Gastroesophageal sphincter (tissue), 4 donors: ENCODE measurements at places on chromosomes 2 and 18. TPM values are rescaled to one million over a fixed set of nuclear protein-coding genes. Genes with fewer than 3 reads are reported as not detected.

GKN2 gene
- not detected for total RNA-seq

PDCD1 gene
- not detected for total RNA-seq

SNRNP200 gene
- 63.4 TPM for total RNA-seq

FAM161A gene
- 2.3 TPM for total RNA-seq

PTPN4 gene
- 15.6 TPM for total RNA-seq

BIN1 gene
- total RNA-seq: 36.1 TPM

LIMS3 gene
- 5.4 TPM for total RNA-seq

MEMO1 gene
- 24.4 TPM for total RNA-seq

WDPCP gene
- total RNA-seq: 9.0 TPM

CNRIP1 gene
- 38.9 TPM for total RNA-seq

ZNF521 gene
- total RNA-seq: 14.5 TPM

FBXO41 gene
- total RNA-seq: 5.4 TPM

BCL2 gene
- 41.7 TPM for total RNA-seq

LOXL3 gene
- 13.2 TPM for total RNA-seq

CNTNAP5 gene
- total RNA-seq: 3.2 TPM

UNC50 gene
- 40.3 TPM for total RNA-seq

AGXT gene
- not detected for total RNA-seq

SLC9A4 gene
- not detected for total RNA-seq

IL36A gene
- 9.1 TPM for total RNA-seq

LBX2 gene
- total RNA-seq: 0.40 TPM

PAIP2B gene
- total RNA-seq: 16.2 TPM

ANKRD29 gene
- 19.3 TPM for total RNA-seq

KLHL29 gene
- 15.2 TPM for total RNA-seq

PROKR1 gene
- not detected for total RNA-seq

IL1F10 gene
- not detected for total RNA-seq

RAPGEF4 gene
- total RNA-seq: 6.2 TPM

TMEM127 gene
- total RNA-seq: 39.4 TPM

ST6GAL2 gene
- 29.0 TPM for total RNA-seq

KCNF1 gene
- total RNA-seq: 29.1 TPM

TXNDC2 gene
- 0.96 TPM for total RNA-seq

GAL3ST2 gene
- total RNA-seq: 0.40 TPM

TMEM178A gene
- total RNA-seq: 14.6 TPM

TMEM131 gene
- total RNA-seq: 32.1 TPM

SLC16A14 gene
- total RNA-seq: 2.5 TPM

EPB41L3 gene
- total RNA-seq: 42.0 TPM

ARHGAP28 gene
- total RNA-seq: 0.47 TPM

ACVR1 gene
- total RNA-seq: 27.9 TPM

HAAO gene
- total RNA-seq: 10.4 TPM

PMAIP1 gene
- total RNA-seq: 1.3 TPM

ZSWIM2 gene
- not detected for total RNA-seq

LOXHD1 gene
- total RNA-seq: 0.27 TPM

HTR2B gene
- total RNA-seq: 16.3 TPM

DPP10 gene
- total RNA-seq: 1.9 TPM

CXCR2 gene
- not detected for total RNA-seq

CTLA4 gene
- 0.81 TPM for total RNA-seq

GPR45 gene
- not detected for total RNA-seq

GREB1 gene
- total RNA-seq: 7.9 TPM

CERKL gene
- 0.78 TPM for total RNA-seq

CCDC74B gene
- total RNA-seq: 2.0 TPM

DHRS9 gene
- 0.31 TPM for total RNA-seq

CD302 gene
- total RNA-seq: 26.9 TPM

TWIST2 gene
- total RNA-seq: 51.8 TPM

REG1B gene
- not detected for total RNA-seq

RFX8 gene
- not detected for total RNA-seq

SLC25A52 gene
- 0.23 TPM for total RNA-seq

CDK15 gene
- 1.7 TPM for total RNA-seq

KLHL41 gene
- total RNA-seq: 0.69 TPM

DQX1 gene
- not detected for total RNA-seq

PRKAG3 gene
- total RNA-seq: not detected

CRYGC gene
- total RNA-seq: not detected
